ENCODE measurements at places on chromosomes 2 and 18.

DNA sequence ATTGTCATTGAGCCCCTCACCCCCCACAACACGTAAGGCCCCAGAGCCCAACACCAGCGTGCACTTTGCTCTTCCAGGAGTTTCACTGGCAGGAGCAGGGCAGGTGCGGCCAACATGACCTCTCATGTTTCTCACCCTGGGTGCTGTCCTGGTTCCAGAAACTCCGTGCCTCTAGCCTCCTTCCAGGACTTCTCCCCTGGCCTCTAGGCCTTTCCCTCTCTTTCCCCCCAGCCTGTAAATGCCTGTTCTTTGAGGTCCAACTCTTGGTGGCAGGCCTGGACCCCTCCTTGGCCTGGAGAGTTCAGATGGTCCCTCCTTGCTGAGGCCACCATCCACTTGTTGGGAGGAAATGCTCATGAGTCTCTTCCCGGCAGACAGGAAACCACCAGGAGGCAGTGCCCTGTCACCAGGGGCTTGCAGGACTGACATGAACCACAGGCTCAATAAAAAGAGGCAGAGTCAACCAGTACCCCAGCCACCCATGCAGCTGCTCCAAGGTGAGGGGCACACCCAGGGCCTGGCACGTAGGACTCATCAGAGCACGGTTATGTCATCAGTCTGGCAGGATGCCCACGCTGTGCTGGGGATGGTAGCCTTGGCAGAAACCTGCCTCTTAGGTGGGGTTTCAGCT lies 1.5 kb downstream of the MALL start:
- no peak for DNase-seq

- no peak for DNase-seq
These were observed 58.2 kb downstream of the REL start for GRCh38 chr2:60939622-60940021.

DNA sequence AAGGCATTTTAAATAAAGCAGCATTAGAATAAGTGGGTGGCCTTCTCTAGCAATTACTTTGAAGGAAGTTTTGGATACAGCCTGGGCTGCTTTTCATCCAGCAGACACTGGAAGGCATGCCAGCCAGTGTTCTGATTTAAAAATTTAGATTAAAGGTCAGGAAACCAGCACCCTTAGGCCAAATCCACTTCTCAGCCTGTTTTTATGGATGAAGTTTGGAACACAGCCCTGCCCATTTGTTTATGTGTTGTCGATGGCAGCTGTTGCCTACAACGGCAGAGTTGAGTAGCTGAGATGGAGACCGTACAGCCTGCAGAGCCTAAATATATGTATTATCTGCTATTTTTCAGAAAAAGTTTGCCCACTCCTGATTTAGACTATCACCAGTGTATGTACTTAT lies 313.6 kb upstream of the ACVR2A start:
- no peak for DNase-seq

DNA sequence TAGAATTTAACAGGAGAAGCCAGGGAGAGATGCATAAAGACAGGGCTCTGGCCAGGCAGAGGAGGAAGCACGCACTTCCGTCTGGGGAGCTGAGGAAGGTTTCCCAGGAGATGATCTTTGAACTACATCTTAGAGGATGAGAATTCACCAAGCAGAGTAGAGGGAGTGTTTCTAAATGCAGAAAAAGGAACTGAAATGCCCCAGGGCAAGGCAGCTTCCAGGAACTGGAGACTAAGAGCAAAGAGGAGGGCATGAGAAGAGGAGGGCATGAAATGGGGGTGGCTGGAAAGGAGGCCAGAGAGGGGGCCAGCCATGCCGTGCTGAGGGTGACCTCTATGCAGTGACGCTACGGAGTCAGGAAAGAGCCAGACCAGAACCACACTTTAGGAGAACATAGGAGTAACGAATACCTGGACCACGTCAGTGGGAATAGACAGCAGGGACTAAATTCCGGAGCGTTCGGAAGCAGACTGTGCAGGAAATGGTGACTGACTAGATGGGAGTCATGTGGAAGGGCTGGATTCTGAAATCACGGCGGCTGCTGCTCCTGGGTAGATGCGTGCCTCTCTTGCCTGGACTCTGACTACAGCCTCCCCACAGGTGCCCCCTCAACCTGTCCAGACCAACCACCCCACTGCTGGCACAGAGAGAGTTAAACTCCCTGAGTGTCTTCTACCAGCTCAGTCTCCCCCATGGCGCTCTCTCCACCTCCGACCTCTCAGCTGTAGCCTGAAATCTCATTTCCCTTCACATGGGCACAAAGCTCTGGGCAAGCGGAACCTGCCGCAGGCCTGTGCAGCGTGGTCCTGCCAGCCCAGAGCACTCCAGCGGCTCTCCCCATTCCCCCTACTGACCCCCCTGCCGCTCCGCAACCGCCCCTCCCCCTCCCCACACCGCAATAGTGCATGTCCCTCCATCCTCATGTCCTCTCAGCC lies 87.0 kb upstream of the RTN4 start:
- no peak for DNase-seq

DNA sequence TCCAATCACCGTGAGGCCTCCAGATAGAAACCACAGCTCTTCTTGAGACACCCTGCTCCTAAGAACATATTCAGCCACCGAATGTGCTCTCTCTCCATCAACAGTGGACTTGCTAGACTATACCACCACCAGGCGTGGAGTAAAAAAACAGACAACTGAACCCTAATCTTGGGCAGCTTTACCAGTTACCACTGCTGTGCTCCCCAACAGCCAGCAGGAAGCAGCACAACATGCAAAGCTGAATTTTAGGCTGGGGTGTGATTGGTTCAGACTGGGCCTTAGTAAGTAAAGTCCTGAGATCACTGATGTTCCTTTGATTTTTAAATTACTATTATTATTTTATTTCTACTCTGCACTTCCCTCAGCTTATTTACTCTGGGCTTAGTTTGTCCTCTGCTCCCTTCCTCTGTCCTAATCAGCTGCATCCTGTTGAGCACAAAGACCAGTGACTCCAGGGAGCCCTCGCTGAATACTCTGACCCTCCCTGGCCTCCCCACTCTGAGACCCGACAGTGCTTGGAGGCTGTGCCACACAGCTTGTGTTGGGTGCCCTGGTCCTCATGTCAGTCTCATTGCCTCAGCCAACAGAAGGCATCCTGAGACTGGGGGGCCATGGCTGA lies 21.9 kb downstream of the MRPL35 start:
- no peak for DNase-seq

DNA sequence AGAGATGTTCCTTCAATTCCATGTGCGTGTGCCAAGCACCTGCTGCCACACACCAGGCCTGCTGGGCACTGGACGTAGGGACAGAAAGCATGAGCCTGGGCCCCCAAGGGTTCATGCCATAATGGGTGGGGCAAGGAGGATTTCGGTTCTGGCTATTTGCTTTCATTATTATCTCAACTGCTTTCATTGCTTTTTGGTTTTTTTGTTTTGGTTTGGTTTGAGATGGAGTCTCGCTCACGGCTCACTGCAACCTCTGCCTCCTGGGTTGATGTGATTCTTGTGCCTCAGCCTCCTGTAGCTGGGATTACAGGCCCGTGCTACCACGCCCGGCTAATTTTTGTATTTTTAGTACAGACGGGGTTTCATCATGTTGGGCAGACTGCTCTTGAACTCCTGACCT lies 57.2 kb downstream of the SF3B1 start:
- DNase-seq, result no peak

GRCh38 chr2:186503827-186504606 lies 18.0 kb downstream of the ZC3H15 start:
- no peak for DNase-seq

DNA sequence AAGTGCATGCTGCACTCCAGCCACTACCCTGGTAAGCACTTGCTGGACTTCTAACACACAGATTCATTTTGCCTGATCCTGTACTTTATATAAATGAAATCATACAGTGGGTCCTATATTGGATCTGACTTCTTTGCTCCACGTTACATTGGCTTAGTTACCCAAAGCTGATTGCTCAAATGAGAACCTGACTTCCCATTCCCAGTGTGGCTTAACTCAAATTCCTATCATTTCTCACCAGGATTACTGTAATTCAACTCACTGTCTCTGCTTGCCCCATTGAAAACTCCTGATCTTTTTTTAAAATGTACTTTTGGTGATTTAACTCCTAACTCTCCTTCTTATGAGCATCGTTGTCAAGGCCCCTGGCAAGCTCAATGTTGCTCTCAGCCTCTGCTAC lies 1.4 kb downstream of the RSAD2 start:
- no peak for DNase-seq

- DNase-seq, result no peak
These were observed 182.2 kb downstream of the SMAD2 start for GRCh38 chr18:47748093-47748796.

- no peak for DNase-seq
These were observed 400.3 kb upstream of the LRATD1 start for GRCh38 chr2:14232217-14232616.

DNA sequence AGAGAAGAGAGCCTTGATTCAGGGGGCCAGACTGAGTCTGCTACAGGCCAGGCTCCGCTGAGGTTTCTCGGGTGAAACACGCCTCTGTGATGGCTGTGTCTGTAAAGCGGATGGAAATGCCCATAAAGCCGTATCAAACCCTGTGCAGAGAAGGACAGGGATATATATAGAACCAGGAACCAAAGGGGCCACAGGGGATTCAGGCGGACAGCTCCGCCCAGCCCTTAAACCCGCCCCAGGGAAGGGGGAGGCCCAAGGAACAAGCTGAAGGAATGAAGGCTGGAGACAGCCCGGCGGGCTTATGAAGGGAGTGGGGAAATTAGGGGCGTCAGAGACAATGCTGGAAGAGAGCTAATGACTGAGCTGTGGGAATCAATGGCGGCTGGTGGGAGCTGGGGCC lies 42.1 kb downstream of the NHEJ1 start:
- DNase-seq, result no peak

DNA sequence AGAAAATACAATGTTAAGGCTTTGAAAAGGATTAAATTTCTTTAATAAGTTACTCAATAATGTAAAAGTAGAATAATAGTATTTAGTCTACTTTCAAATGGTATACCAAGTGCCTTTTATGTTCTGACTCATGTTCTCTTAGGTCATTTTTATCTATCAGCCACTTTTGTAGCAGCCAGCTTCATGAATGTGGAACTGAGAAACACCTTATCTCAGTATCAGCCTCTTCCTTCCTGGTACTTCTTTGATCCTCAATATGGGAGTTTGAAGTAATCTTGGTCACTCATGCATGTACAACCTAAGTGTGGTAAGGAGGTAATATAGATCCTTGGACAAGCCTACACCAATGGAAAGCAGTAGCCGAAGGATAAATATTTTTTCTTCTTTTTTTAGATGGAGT lies 180.4 kb upstream of the NRXN1 start:
- DNase-seq, result no peak

DNA sequence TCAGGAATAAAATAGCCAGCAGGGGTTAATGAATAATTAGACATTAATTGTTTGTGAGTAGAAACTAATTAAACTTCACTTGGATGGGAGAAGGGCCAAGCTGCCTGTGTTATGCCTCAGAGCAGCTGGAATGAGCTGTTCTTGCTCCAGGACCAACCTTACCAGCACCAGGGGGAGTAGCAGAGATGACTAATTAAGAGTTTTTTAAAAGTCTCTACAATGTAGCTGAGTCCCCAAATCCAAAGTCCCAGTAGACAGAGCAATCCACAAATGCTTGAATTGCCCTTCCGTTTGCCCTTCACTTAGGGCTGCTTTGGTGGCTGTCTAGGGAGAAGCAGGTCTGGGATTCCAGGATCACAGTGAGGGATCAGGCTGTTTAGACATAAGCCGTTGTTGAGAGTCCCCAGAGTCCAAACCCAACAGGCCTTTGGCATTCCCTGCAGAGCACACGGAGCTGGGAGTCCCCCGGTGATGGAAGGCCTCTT lies 59.4 kb downstream of the RHOB start:
- DNase-seq, result no peak

DNA sequence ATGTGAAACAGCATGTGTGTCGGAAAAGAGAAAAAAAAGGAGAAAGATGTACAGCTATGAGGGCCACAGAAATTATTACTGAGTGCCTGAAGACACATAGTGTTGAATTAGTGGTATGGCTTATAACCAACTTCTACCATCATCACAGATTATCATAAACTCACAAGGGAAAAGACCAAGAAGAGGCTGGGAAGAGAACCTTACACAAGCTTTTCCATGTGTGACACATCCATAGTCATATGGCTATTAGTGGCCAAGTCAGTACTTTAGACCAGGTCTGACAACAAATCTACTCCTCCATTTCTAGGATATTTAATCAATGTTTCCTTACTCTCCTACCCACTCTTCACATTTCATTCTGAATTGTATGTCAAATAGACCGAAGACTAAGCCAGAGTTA lies 3.5 kb upstream of the GALNT5 start:
- DNase-seq, result no peak

GRCh38 chr2:223989206-223989855 lies 32.1 kb downstream of the MRPL44 start:
- no peak for DNase-seq

- DNase-seq, result no peak
These were observed 34.7 kb downstream of the CFAP53 start for GRCh38 chr18:50231621-50232020.

Data from GM19239 (cell line).